Epithelial cell of proximal tubule (primary cell): ENCODE measurements at places on chromosomes 3 and 15. TPM values are rescaled to one million over a fixed set of nuclear protein-coding genes. Genes with fewer than 3 reads are reported as not detected.

GRCh38 chr3:157163217-157163953, 3.4 kb upstream of the CCNL1 start:
- DNase-seq, result no peak

DNA sequence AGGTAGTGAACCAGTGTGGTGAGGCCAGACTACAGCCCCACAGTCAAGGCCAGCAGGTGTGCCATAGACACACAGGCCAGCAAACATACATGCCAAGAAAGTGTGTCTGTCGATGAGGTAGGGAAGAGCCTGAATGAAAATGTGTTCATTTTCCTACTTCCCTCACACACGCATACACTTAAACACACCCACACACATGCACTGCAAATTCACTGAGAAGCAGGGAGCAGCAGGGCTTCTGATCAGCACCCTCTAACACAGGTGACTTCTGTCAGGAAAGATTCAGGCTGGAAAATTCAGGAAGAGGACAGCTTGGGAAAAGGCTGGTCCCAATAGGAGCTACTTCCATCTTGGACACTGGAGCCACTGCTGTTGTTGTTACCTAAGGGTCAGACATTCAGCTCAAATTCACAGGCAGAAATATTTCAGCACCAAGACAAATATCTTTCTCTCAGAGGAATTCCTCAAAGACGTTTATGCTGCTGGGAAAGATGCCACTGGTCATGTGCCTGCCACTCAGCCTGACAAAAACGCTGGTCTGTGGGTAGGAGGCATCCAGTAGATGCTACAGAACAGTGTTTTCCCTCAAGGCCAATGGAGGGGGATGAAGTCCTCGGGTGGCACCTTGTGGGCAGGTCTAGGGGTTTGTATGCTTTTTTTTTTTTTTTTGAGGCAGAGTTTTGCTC, 40.9 kb upstream of the LARS2 start:
- DNase-seq, result no peak

DNA sequence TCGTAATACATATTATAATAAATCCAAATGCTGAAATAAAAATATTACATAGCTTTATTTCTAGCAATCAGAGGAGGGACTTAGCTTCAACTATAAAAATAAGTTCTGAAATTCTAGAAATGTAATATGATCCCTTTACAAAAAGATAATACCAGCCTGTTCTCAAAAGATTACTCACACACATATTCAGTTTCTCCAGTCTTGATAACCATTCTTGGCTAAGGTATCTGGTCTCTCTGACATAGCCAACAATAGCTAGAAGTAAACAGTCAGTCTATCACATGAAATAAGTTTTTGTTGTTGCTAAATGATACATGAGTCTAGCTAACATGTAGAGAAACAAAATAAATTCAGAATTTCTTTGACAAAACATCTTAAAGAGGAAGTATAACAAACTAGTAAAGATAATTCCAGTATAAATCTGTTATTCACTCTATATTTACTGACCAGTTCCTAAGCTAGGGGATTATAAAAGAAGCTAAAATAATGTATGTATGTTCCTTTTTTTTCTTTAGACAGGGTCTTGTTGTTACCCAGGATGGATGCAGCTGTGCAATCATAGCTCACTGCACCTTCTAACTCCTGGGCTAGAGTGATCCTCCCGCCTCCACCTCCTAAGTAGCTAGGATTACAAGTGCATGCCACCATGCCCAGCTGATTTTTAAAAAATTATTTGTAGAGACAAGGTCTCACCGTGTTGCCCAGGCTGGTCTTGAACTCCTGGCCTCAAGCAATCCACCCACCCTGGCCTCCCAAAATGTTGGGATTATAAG, 170.6 kb downstream of the TBL1XR1 start:
- DNase-seq, result no peak

- DNase-seq, result no peak
These were observed 520.4 kb upstream of the ALCAM start for GRCh38 chr3:104846270-104846669.

DNA sequence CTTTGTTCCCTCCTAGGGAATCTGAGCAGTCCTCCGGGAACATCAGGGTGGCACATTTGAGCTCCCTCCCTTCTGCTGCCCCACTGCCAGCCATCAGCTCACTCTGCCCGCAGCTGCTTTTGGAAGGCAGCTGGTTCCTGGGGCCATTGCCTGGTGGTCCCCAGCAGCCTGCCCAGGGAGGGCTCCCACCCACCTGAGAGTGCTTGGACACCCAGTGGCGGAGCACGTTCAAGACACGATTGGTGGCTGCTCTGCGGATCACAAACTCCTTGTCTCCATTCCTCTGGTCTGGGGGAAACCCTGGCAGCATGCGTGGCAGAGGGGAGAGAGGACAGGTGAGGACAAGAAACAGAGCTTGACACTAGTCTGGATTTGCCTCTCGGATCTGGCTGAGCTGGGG, 53.7 kb upstream of the CTSH start:
- no peak for DNase-seq

DNA sequence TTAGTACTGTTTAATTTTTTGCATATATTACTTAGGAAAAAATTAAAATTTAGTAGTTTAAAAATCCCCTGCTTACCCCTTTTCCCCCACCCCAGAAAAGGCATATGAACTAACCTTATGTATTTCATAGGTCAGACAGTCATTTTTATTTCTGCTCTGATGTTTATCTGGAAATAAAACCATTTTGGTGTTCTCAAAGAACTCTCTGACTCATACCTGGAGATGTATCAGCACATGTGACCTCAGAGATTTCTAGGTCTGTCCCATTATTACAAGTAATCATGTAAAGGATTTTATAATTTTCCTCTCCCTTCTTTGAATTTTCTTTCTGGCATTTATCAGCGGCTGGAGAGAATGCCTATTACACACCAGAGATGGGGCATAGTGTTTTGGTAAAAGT, 14.1 kb upstream of the CCR8 start:
- DNase-seq, result no peak

GRCh38 chr3:38604246-38604645, 45.2 kb downstream of the SCN5A start:
- no peak for DNase-seq

- no peak for DNase-seq
These were observed 38.6 kb upstream of the SPSB4 start for GRCh38 chr3:141012571-141012970.

ITIH1 gene
- total RNA-seq, result not detected in 2 replicates

GRCh38 chr3:34859746-34860145, 779.6 kb upstream of the ARPP21 start:
- DNase-seq, result no peak

- DNase-seq, result no peak
These were observed 19.9 kb downstream of the WNT7A start for GRCh38 chr3:13860001-13860400.

- DNase-seq, result peak; percentile 52
These were observed 164.8 kb downstream of the ERC2 start for GRCh38 chr3:56303487-56303886.

- DNase-seq, result no peak
These were observed 92.0 kb downstream of the CADM2 start for GRCh38 chr3:85050821-85051220.

DNA sequence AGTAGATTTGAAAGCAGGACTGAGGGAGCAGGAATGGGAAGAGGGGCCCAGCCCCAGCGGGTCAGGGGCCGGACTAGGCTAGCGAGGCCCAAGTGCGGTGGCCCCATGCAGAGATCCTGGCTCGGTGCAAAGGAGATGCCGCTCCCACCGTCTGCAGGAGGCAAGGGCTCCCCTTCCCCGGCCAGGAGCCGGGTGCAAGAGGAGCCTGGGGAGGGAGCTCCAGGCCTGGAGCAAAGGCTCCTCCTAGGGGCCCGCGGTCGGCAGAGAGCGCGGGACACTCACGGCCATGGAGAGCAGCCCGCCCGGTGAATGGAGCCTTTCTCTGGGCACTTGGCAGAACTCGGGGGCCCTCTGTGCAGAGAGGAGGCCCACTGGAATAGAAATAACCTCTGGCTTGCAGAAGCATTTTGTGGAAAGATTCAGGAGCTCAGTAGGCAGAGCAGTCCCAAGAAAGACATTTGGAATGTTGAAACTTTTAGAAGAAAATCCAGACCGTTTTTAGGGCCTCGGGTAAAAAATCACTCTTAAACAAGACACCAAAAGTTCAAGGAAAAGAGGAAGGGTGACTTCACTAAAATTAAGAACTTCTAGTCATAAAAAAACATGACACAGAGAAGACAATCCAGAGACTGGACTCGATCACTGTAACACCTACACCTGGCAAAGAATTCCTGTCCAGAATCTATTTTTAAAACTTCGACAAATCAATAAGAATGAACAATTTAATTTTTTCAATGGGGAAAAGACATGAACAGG, 43.0 kb upstream of the USP3 start:
- no peak for DNase-seq

PLD1 gene
- total RNA-seq, result 5.1 and 9.0 TPM in 2 replicates

GRCh38 chr15:67523330-67523729, 2.4 kb downstream of the C15orf61 start:
- DNase-seq, result no peak

MED12L gene
- 0.12 and 0.80 TPM in 2 replicates for total RNA-seq

GRCh38 chr3:156668073-156668763, 6.2 kb upstream of the TIPARP start:
- no peak for DNase-seq

DNA sequence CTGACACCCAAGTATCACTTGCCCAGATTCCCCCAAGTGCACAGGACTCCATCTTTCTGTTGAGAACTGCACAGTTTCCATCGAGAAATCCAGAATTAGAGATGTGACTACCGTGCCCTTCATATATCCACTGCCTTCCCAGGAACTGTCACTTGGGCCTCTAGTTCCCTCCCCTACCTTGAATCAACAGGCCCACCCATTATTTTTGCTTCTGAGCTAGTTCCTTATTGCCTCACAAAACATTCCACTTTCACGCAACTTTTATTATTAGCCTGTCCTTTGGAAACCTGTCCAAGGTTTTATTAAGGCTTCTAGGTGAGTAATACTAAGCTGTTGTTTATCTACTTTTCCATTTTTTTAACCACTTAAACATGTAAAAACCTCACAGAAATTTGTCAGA, 17.1 kb upstream of the SLC30A4 start:
- DNase-seq, result no peak
